ENCODE measurements at places on chromosomes 3 and 15.
A peak's percentile ranks its signal among the peaks of the same experiment; 100 is the strongest.

DNA sequence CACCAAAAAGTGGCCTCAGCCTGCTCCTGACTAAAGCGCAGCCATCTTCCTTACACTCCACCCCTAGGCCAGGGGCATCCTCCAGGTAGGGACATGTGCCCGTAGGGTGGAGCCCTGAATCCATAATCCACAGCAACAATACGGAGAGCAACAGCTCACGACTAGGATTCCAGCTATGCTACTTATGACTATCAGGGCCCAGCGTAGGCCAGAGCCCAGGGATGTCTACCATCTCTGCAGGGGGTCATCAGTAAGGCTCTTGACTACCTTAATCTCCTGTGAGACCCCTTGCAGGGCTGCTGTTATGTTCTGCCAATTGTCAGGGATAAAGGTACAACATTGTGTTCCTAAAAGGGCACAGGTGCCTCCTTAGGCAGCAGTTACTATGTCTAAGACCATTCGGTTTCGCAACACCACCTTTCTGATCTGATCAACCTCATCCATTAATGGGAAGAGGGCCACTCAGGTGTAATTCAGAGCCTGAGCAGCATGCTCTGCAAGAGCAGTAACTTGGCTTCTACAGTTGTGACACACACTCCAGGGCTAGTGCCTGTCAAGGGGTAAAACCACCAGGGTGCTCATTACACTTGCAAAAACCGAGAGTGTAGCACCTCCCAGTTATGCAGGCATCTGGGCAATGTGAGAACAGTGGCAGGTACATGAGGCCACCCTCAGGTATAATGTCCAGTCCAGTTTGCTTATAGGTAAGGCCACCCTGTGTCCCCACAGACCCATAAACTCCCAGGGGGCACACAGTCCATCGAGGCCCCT lies 11.0 kb downstream of the CCRL2 start:
- no peak for DNase-seq

DNA sequence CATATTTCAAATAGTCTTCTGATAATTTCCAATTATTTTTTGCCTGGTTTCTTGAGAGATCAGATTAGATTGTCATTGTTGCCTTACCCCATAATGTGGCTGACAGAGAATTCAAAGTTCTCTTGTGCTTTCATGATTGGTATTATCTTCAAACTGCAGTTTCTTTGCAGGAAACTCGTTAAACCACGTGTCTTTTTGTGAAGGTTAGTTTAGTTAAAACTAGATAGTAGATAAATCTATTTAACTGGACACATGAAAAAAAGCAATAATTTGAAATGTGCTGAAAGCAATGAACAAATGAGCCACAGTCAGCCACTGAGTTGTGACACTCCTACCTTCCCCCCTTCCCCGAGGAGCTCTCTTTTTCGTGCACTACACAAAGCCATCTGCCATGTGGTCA lies 327.5 kb upstream of the UMPS start:
- no peak for DNase-seq

- DNase-seq: no peak
Observed at GRCh38 chr3:165827883-165828282, 9.3 kb downstream of the BCHE start.

GRCh38 chr3:52351762-52352368 lies 35.7 kb downstream of the DNAH1 start:
- DNase-seq: no peak

- DNase-seq: peak; percentile 46
Observed at GRCh38 chr3:52428151-52429005, 16.5 kb downstream of the SEMA3G start.

DNA sequence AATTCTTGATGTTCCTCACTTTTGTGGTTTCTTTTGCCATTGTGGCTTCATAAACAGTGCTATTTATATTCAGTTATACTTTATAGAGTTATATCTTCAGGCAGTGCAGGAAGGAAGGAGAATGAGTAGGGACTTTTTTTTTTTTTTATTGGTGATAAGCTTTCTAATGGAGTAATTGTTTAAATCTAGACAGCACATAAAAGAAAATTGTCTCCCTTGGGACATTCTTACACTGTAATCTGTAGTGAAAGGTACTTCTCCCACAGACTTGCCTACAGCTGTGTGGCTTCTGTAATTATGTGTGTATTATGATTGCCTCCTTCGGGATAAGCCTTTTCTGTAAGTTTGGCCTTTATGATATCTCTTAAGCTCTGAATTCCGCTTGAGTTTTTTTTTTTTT lies 41.6 kb downstream of the WDR76 start:
- no peak for DNase-seq

- no peak for DNase-seq
Observed at GRCh38 chr3:34463414-34463813, 665.0 kb downstream of the PDCD6IP start.

DNA sequence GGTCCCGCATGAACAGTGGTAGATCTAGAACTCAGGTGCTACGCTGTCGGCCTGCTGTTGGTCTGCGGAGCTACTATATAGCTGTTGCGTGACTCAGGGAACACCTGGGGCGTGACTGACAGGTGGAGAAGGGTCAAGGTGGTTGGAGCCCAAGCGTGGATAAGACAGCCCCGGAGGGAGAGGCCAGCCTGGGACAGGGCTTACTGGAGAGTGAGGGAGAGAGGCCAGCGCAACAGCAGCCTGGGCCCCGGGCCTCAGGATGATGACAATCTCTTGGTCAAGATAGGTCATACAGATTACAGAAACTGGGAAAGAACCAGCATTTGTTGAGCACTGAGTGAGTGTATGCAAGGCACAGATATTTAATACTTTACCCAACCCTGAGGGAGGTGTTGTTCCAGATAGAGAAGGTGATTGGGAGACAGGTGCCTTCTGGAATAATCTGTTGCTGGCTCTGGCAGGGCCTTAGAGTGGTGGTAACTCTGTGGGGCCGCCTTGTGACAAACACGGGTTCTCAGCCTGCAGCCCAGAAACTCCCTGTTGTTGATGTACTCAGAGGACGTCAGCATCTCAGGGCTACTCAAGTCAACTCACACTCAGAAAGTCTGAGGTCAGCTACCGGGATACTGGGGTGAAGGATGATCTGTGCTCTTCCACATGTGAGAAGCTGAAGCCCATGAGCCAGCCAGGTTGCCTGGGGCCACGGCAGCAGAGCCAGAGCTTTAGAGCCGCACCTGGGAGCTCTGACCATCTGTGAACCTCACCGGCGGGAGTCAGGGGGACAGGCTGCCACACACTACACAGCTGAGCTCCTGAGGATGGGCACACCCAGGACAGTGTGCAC lies 265.4 kb upstream of the HES1 start:
- DNase-seq: no peak

Data from stimulated activated CD4-positive, alpha-beta T cell treated with anti-CD3 and anti-CD28 coated beads, Interleukin-4, amount 100 ng/mL, for 24 hours (primary cell).